ENCODE measurements at places on chromosomes 13 and 19.

- DNase-seq, result no peak
Measured at GRCh38 chr19:3359015-3359918, 7.1 kb upstream of the NFIC start.

DNA sequence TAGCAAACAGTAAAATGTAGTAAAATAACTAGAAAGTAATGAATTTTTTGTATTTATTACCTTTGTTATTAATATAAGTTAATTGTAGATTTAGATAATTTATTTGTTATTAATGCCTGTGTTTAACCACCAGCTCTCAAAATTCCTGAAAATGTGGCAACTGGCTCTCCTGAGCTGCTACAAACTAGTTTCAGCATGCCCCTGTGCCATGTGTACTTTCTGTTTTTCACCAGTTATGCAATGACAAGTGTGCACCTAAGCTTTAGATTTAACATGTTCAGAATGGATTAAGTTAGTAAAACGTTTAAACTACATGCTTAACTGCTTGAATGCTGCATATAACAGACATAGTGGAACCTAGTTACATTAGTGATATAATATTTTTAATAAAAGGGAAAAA is 88.1 kb downstream of the POSTN start:
- DNase-seq, result no peak

DNA sequence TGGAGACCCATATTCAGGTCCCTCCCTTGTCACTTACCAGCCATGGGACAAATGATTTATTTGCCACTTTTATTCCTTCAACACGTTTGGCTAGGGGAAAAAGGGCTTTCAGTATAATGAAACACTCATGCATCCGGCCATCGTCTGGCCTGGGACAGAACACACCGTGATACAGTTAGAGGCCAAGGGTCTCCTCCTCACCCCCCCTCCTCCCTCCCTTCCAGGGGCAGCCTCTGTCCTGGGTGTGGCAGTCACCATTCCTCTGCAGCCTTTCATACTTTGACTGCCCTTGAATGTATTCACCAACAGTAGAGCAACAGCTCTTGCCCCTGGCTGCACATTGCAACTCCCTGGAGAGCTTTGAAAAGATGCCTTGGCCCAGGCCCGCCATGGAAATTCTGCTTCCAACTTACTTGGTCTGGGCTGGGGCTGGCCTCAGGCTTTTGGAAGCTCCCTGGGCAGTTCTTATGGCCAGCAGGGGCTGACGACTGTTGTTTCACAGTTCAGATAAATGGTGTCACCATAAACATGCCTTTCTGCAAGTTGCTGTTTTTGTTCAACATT is 3.0 kb downstream of the PAK4 start:
- DNase-seq, result no peak

DNA sequence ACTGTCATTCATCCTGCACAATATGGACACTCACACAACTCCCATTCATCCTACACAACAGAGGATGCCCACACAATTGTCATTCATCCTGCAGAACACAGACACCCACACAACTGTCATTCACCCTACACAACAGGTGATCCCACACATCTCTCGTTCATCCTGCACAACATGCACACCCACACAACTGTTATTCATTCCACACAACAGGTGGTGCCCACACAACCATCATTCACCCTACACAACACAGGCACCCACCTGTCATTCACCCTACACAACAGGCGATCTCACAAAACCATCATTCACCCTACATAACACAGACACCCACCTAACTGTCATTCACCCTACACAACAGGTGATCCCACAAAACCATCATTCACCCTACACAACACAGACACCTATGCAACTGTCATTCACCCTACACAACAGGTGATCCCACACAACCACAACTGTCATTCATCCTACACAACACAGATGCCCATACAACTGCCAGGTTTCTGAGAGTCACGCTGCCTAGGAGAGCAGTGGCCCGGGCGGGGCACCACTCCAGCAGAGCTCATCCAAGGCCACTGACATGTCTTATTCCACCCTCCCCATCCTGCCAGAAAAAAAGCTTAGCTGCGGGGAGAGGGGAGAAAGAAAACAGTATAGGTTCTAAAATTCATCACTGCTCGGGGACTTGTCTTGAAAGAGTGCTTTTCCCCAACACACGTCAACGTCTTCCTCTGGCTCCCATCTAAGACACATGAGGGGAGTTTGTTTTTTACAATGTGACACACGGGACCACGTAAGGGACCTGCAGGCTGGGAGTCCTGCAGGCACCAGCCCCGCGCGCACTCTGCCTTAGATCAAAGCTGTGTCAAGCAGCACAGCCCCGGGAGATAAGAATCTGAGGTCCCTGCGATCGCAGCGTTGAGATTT is 44.0 kb downstream of the KLF2 start:
- DNase-seq, result no peak

- DNase-seq, result no peak
Measured at GRCh38 chr19:38455031-38455430, 21.5 kb downstream of the RYR1 start.

All from stimulated activated CD8-positive, alpha-beta memory T cell treated with anti-CD3 and anti-CD28 coated beads, Interleukin-15, amount 100 ng/mL, for 48 hours (primary cell).